ENCODE measurements at places on chromosomes 1 and 21.
A peak's percentile ranks its signal among the peaks of the same experiment; 100 is the strongest.

- no peak for DNase-seq
These were observed 54.7 kb downstream of the PACC1 start for GRCh38 chr1:212359794-212360479.

DNA sequence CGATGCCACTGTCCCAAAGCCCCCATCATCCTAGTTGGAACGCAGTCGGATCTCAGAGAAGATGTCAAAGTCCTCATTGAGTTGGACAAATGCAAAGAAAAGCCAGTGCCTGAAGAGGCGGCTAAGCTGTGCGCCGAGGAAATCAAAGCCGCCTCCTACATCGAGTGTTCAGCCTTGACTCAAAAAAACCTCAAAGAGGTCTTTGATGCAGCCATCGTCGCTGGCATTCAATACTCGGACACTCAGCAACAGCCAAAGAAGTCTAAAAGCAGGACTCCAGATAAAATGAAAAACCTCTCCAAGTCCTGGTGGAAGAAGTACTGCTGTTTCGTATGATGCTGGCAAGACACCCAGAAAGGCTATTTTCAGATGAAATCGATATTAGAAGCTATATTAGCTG, 8.1 kb downstream of the RHOU start:
- no peak for DNase-seq

DNA sequence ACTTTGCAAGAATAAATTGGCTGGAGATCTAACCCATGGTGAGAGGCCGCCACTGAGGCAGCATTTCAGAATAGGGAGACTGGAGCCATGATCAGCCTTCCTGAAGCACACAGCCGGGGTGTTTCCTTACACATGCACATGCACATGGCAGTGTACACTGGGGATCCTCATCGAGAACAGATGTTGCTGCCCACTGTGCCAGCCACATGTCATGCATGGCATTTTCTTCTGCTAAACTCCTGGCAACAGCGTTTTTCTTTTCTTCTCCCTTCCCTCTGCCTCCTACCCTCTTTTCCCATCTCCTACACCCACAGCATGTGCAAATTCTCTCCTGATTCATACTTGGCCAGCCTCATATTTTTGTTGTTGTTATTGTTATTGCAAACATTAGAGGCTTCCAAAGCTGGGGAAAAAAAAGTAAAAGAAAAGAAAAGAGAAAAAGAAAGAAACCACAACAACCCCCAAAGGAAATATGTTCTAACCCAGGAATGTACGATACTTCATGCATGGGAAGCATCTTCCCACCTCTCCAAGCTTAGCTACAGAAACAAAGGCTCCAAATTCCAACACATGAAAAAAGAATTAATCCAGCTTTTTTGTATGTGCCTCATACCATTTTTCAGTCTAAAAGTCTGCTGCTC, 344.0 kb downstream of the ASTN1 start:
- no peak for DNase-seq

DNA sequence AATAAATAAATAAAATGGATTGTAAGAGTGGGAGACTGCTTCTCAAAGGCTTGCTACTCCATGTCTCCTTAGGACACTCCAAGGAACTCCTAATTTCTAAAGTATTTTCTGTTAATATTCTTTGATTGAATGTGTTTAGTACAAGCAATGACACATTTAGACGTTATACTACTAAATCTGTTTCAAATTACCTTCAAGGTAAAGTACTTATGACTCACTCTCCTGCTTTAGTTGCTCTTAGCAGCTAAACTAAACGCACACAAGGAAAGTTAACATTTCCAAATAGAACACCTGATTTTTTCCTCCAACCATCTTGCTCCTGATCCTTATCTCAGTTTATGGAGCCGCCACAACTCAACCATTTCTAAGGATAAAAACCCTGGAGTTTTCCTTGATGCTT, 969.8 kb upstream of the ADGRL4 start:
- DNase-seq, result no peak

DNA sequence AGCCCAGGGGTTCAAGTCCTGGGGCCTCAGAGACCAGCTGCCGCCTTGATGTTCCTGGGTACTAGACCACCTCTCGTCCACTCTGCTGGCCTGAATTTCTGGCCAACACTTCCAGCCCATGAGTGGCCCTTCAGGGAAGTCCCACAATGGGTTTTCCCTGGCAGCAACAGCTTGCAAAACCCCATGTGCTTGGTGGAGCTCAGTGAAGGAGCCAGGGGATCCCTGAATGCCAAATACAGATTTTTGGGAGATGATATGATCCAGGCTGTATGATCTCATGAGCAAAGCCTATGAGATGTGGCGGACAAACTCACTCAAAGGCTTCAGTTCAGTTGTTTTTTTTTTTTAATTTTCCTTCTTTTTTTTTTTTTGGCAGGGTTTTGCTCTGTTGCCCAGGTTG, 9.6 kb upstream of the RASSF5 start:
- no peak for DNase-seq

DNA sequence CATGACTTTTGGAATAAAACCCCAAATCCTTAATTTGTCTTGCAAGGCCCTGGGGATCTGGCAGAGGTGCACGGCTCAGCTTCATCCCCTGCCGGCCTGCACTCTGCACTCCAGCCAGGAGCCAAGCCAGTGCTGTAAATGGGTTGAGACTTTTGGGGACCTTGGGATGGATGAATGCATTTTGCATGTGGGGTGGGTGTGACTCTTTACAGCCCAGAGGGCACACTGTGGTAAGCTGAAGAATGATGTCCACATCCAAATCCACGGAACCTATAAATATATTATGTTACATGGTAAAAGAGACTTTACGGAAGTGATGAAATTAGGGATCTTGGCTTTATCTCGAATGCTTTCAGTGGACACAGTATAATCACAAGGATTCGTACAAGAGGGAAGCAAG, 177.8 kb downstream of the EDEM3 start:
- no peak for DNase-seq

DNA sequence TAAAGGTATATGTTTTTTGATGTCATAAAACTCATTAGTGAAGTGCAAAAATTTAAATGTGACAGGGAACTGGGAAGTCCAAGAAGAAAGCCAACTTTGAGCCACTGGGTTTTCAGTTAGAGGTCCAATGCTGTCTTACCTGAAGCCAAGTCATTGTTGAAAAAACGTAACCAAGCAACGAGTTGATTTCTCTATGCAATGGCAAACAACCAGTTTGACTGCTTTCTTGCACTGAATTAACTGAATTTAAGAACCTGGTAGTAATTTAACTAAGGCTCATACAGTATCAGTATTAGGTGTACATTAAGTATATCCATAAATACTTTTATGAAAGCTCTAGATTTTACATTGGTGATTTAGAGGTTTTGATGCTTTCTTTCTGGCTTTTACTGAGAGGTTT, 20.2 kb upstream of the S1PR1 start:
- DNase-seq, result no peak

- no peak for DNase-seq
These were observed 434.0 kb upstream of the NR5A2 start for GRCh38 chr1:199593475-199593874.

DNA sequence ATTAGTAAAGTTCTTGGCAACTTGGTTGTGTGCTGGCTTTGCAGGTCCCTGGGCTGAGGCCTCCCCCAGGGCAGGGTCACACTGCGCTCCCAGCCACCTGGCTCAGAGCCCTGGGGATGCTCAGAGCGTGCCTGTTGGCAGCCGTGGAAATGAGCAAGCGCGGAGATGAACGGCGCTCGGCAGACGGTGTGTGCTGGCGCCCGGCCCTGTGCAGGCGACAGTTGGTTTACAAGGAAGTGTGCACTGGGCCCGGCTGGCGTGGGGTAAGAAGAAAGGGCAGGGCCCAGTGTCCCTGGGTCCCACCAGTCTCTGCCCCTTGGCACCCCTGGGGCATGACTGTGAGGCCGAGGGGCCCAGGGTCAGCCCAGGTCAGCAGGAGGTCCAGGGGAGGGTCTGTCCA, 25.7 kb upstream of the PEX10 start:
- DNase-seq, result no peak

DNA sequence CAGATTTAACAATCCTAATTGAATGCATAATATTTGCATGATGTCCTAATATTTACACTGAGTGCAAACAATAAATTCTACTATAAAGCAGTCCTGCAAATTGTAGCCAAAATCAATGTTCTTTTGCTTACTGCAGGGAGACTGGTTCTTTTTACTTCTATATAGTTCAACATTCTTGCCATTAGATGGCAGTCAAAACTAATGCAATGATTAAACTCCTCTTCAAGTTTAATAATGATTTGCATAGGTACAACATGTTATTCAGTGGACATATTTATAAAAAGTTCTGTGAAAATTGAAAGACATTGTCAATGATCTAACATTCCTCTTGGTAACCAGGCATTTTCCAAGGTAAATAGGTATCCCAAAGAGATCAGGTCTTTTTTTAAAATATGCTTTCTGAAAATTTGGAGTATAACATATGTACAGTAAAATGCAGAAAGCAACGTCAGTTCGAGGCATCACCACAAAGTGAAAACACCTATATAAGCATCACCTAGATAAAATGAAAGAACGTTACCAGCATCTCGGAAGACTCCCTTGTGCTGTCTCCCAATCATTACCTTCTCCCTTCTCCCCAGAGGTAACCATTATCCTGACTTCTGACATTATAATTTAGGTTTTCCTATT, 9.8 kb upstream of the FNBP1L start:
- peak; percentile 42 for DNase-seq

- DNase-seq, result no peak
These were observed 109.0 kb downstream of the SGIP1 start for GRCh38 chr1:66642992-66643391.

DNA sequence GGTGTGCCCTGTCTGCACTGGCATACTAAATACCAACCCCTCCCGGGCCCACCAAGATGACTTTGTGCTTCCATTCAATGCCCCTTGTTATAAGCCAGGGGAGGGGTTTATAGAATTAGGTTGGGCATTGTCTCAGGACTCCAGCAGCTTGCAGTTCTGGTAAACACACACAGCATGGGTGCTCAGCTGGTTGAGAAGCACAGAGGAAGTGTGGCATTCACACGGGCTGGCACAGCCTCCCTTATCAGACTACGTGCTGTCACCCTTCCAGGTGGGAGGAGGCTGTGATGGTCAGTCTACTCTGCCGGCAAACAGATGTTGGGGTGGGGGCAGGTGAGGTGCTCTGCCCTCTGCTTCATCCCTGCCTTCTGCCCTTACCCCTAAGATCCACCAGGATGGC, 15.0 kb upstream of the SLC6A17 start:
- no peak for DNase-seq

- no peak for DNase-seq
These were observed 122.6 kb downstream of the TNNI3K start for GRCh38 chr1:74357756-74358155.

DNA sequence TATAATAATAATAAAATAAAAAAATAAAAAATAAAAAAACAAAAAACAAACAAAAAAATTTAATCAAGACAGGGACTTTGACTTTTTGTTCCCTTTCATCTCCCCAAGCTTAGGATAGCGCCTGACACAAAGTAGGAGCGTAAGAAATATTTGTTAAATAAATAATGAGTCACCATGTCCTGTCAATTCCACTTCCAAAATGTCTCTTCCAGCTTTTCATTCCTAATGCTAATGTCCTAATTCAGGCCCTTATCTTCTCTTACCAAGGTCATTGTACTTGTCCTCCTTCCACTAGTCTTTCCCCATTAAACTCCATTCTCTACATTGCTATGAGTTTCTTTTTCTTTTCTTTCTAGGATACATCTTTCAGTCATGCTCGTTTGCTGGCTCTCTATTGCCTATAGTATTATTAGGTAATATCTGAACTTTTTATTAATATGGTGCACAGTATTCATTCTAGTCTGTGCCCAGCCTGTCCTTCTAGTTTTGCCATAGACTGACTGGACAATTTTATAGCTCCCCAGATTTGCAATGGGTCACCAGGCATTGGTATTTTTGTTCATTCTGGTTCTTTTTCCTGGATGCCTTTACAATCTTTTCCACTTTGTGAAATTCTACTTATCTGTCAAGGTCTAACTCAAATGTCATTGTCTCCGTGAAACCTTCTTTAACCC, 11.4 kb downstream of the NEXN start:
- DNase-seq, result no peak

- no peak for DNase-seq
These were observed 661 bp downstream of the GBP4 start for GRCh38 chr1:89198081-89198480.

DNA sequence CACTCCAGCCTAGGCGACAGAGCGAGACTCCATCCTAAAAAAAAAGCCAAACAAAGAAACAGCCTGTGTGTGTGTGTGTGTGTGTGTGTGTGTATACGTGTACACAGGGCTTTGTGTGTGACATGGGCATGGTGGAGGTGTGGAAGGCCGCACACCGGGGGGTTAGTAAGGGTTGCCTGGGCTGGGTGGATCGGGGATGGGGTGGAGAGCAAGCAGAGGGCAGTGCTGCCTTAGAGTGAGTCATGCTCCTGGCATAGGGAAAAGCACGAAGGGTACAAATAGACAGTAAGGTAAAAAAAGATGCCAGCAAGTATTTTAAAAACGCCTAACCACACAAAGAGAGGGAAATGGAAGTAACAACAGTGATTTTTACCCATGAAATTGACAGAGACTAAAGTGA, 6.2 kb downstream of the PRMT2 start:
- DNase-seq, result no peak

DNA sequence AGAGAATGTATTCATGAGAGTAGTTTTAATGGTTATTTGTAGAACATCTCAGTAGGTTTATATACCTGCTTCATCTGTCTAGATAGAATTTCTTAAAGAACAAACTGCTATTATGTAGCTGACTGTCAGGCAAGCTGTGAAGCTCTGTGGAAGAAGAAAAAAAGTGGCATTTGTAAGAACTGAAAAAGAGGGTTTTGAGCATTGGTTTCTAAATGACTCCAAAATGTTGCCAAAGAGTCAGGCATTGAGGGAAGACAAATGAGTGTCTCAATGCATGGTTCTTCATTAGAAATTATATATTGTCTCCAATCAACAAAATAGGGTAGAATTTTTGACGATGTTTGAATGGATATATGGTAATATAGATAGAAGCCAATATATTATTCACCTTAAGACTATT, 1276.1 kb downstream of the KCNT2 start:
- DNase-seq, result no peak

DNA sequence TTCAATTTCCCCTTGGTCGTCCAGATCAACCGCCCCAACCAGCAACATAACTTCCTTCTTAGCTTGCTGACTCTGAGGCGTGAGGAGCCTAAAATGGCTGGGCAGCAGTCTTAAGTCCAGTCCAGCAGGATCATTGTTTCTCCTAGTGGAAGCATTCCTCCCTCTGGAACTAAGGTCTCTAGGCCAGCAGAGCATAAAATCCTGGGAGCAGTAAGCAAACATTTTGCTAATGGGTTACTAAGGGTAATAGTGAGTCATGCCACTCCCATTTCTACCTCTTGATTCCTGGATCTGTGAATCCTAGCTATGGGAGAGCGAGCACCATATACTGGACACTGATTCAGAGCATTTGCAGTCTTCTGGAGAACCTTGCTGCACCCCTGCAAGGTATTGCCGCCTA, 59.9 kb downstream of the ADSS2 start:
- no peak for DNase-seq

GRCh38 chr1:32020339-32020738, 6.7 kb downstream of the KHDRBS1 start:
- no peak for DNase-seq

- no peak for DNase-seq
These were observed 38.4 kb downstream of the IGSF21 start for GRCh38 chr1:18145851-18146618.
